SJCRH30 (cell line): ENCODE measurements at places on chromosomes 2 and 18.

- H3K27me3 ChIP-seq, result peaks cover 7% of the 10 kb centered on the region; the same call in 1 of the 2 replicates
- H3K27ac ChIP-seq, result no peak overlapping the region
- no peaks in the 10 kb centered on the region for H3K36me3 ChIP-seq
These were observed 758.4 kb upstream of the KLHL29 start for GRCh38 chr2:22626621-22627020.

- peaks cover 56% of the 10 kb centered on the region for H3K36me3 ChIP-seq
- no peak overlapping the region for H3K4me3 ChIP-seq
- no peaks in the 10 kb centered on the region for H3K4me1 ChIP-seq
- DNase-seq, result no peak
- H3K27ac ChIP-seq, result no peak overlapping the region
- H3K27me3 ChIP-seq, result no peaks in the 10 kb centered on the region
These were observed 20.8 kb upstream of the C2orf42 start for GRCh38 chr2:70211595-70211994.

- H3K36me3 ChIP-seq, result no peaks in the 10 kb centered on the region
- no peak overlapping the region for H3K27ac ChIP-seq
- no peak overlapping the region for H3K4me3 ChIP-seq
- no peaks in the 10 kb centered on the region for H3K4me1 ChIP-seq
- no peaks in the 10 kb centered on the region for H3K27me3 ChIP-seq
- no peak for DNase-seq
These were observed 88.5 kb upstream of the COL5A2 start for GRCh38 chr2:189267925-189268579.

GRCh38 chr2:26542194-26542455, 64.2 kb upstream of the OTOF start:
- no peak overlapping the region for H3K27ac ChIP-seq
- no peaks in the 10 kb centered on the region for H3K27me3 ChIP-seq
- no peak for DNase-seq

GRCh38 chr2:45069684-45070083, 60.4 kb upstream of the SIX2 start:
- DNase-seq, result no peak
- no peaks in the 10 kb centered on the region for H3K36me3 ChIP-seq
- no peaks in the 10 kb centered on the region for H3K27me3 ChIP-seq
- no peak overlapping the region for H3K4me3 ChIP-seq
- peaks cover 19% of the 10 kb centered on the region for H3K4me1 ChIP-seq
- H3K27ac ChIP-seq, result no peak overlapping the region

- H3K27me3 ChIP-seq, result no peaks in the 10 kb centered on the region
- no peak overlapping the region for H3K27ac ChIP-seq
- no peaks in the 10 kb centered on the region for H3K36me3 ChIP-seq
- H3K4me1 ChIP-seq, result no peaks in the 10 kb centered on the region
- DNase-seq, result no peak
- H3K4me3 ChIP-seq, result no peak overlapping the region
These were observed 985.0 kb downstream of the BCL11A start for GRCh38 chr2:59568461-59568860.

GRCh38 chr2:236047886-236048540, 120.2 kb downstream of the GBX2 start:
- H3K4me3 ChIP-seq, result no peak overlapping the region
- no peak overlapping the region for H3K27ac ChIP-seq
- H3K4me1 ChIP-seq, result no peaks in the 10 kb centered on the region
- DNase-seq, result no peak

GRCh38 chr18:59996370-59996966, 96.7 kb downstream of the PMAIP1 start:
- H3K4me1 ChIP-seq, result no peaks in the 10 kb centered on the region
- H3K4me3 ChIP-seq, result no peak overlapping the region
- no peak for DNase-seq

GRCh38 chr2:162175714-162176113, 23.7 kb upstream of the GCG start:
- H3K36me3 ChIP-seq, result no peaks in the 10 kb centered on the region
- DNase-seq, result no peak
- no peaks in the 10 kb centered on the region for H3K27me3 ChIP-seq
- H3K27ac ChIP-seq, result no peak overlapping the region
- H3K4me1 ChIP-seq, result no peaks in the 10 kb centered on the region

DNA sequence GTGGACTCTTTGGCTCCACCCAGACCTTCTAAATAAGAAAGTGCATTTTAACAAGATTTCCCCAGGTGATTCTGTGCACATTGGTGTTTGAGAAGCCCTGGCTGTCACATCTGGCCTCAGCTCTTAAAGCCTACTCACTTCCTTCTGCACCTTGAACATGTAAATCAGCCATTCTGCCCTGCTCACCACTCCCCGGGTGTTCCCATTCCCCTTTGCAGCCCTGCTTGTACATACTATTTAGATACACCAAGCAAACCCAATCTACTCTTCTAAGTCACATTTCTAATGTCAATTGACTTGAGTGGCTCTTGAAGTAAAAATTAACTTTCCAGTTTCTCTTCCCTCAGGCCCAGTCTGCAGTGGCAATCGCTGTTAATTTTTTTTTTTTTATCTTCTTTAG, 13.1 kb upstream of the SCN1A start:
- no peaks in the 10 kb centered on the region for H3K4me1 ChIP-seq
- no peak overlapping the region for H3K4me3 ChIP-seq
- no peaks in the 10 kb centered on the region for H3K27me3 ChIP-seq
- no peak for DNase-seq

- H3K27ac ChIP-seq, result no peak overlapping the region
- no peaks in the 10 kb centered on the region for H3K36me3 ChIP-seq
- H3K27me3 ChIP-seq, result 0 out of 2 replicates have a peak, but pooled peaks cover 4% of the 10 kb centered on the region
- DNase-seq, result no peak
- H3K4me1 ChIP-seq, result no peaks in the 10 kb centered on the region
- H3K4me3 ChIP-seq, result no peak overlapping the region
These were observed 71.8 kb downstream of the CMPK2 start for GRCh38 chr2:6793913-6794312.

DNA sequence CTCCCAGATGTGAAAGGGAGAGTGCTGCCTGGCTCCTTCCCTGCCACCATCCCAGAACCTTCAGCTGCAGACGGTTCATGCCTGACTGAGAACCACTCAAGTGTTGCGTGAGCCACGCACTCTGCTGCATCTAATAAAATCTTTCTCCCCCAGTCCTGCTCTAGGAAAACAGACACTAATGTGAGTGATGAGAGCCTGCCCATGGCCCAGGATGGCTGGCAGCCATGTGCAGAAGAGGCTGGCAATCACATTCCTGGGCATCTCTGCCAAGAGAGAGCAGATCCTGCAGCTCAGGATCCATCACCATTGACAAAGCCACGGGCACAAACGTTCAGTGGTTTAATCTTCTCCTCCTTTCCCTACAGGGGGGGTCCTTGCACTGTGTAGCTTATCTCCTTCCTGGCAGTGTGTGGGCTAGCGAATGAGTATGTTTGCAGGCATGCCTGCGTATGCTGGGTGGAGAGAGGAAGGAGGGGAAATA, 477.5 kb downstream of the SLC4A3 start:
- no peaks in the 10 kb centered on the region for H3K36me3 ChIP-seq
- peak; percentile 31 for DNase-seq
- H3K4me3 ChIP-seq, result no peak overlapping the region
- 0 out of 2 replicates have a peak, but pooled peaks cover 5% of the 10 kb centered on the region for H3K27me3 ChIP-seq

GRCh38 chr18:40013001-40013609, 1941.9 kb upstream of the PIK3C3 start:
- H3K27me3 ChIP-seq, result no peaks in the 10 kb centered on the region
- no peak overlapping the region for H3K4me3 ChIP-seq

GRCh38 chr2:215573496-215573895, 137.6 kb upstream of the FN1 start:
- H3K36me3 ChIP-seq, result no peaks in the 10 kb centered on the region
- no peak overlapping the region for H3K27ac ChIP-seq
- no peak for DNase-seq
- H3K4me3 ChIP-seq, result no peak overlapping the region
- peaks cover 9% of the 10 kb centered on the region for H3K4me1 ChIP-seq

DNA sequence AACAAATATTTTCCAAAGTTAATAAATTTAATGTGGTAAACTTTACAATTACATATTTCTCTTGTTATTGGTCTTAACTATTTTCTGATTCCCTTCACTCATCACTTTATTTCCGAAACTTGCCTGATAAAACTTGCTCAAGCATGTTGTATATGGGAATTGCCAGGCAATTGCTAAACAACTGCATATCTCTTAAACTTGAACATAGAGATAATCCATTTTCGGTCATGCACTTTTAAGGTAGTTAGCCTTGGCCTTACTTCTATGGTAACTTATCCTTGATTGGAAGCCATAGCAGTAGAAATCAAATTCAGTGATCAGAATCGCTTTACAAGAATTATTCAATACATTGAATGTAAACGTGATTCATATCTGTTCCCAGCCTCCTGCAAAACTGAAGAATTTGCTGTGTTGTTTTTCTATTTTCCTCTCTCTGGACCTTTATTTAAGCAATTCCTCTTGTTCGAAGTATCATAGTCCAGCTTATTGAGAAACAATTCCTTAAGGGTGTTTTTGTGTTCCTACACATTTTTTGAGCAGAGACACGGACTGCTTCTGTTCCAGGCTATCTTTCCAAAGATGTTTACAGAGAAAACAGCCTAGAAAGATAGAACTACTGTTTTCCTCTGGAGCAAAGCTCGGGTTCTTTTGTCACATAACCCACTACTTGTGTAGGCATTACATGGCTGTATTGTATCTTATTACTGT, 674.3 kb downstream of the IRS1 start:
- H3K27ac ChIP-seq, result no peak overlapping the region
- no peaks in the 10 kb centered on the region for H3K27me3 ChIP-seq
- H3K36me3 ChIP-seq, result no peaks in the 10 kb centered on the region
- H3K4me1 ChIP-seq, result no peaks in the 10 kb centered on the region

GRCh38 chr2:240991378-240992263, 6.8 kb upstream of the SNED1 start:
- H3K4me3 ChIP-seq, result peak overlapping the region; percentile 49
- no peaks in the 10 kb centered on the region for H3K27me3 ChIP-seq
- peaks cover 49% of the 10 kb centered on the region for H3K4me1 ChIP-seq
- DNase-seq, result peak; percentile 100

DNA sequence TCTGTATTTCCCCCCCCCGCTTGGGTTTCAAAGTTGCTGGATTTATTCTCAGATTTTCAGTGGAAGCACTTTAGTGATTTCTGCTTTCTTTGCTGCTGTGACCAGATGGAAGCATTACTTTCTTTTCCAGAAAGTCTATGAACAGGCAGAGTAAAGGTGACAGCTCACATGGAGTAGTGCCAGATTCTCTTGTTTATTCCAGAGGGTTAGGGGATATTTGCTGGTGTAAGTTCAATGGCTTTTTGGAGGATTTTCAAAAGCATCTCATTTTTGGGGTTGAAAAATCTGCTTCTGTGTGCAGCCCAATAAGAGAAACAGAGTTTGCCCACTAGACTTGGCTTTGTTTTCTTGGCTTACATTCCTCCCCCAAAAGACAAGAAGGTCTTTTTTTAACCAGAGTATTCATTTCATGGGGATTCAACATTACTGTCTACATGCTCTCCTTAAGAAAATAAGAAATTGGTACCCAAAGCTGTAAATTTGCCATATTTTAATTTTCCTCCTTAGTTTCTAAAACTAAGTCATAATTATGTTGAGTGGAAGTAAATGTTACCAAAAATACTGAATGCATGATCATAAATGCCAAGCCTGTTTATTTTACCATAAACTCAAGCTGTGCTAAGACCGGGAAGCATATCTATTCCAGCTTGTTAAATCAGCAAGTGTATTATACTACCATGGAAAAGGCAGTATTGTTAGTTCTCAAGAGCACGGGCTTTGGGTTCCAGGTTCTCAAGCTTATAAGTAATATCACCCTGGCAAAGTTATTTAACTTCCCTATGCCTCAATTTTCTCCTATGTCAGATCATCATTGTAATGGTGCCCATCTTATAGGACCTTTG, 557.2 kb downstream of the CPS1 start:
- no peaks in the 10 kb centered on the region for H3K36me3 ChIP-seq
- peaks cover 6% of the 10 kb centered on the region; the same call in 1 of the 2 replicates for H3K4me1 ChIP-seq
- DNase-seq, result no peak
- H3K4me3 ChIP-seq, result no peak overlapping the region
- no peak overlapping the region for H3K27ac ChIP-seq

DNA sequence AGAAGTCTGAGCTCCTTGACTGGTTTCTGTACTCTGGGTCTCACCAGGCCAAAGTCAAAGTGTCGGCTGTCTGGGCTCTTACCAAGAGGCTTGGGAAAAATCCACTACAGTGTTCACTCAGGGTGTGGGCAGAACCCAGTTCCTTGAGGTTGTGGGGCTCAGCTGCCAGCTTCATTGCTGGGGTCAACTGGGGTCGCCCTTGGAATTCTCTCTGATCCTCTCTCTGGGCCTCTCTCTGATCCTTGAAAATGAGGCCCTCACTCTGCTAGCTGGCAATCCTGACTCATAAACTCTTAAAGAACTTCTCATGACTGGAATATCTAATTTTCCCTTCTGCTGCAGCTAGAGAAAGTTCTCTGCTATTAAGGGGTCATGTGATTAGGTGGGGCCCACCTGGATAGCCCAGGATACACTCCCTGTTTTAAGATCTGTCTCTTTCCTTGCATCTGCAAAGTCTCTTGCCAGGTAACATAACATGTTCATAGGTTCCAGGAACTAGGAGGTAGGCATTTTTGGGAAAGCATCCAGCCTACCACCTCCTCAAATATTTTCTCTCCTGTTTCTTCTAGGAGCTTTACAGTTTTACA, 66.3 kb downstream of the SP110 start:
- no peak for DNase-seq
- no peaks in the 10 kb centered on the region for H3K4me1 ChIP-seq
- H3K36me3 ChIP-seq, result no peaks in the 10 kb centered on the region
- H3K4me3 ChIP-seq, result no peak overlapping the region
- H3K27ac ChIP-seq, result no peak overlapping the region

DNA sequence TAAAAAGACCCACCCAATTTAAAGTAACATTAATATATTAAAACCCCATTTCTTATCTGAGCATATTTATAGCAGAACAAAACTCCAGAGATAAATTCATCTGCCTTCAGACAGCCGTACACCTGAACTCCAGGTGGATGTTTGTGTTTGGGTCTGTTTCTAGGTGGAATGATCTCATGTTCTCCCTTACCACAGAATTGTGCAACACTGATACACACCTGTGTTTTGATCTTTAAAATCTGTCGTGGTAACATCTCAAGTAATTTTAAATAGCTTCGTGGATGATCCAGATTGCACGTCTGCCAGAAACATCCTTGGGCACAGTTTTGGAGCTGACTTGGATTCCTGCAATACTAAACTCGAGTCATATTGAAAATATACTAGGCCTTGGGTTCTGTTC, 207.5 kb upstream of the FOSL2 start:
- H3K4me1 ChIP-seq, result no peaks in the 10 kb centered on the region
- H3K36me3 ChIP-seq, result no peaks in the 10 kb centered on the region
- DNase-seq, result no peak
- H3K4me3 ChIP-seq, result no peak overlapping the region
- no peak overlapping the region for H3K27ac ChIP-seq

- H3K4me1 ChIP-seq, result peaks cover 7% of the 10 kb centered on the region; the same call in 1 of the 2 replicates
- DNase-seq, result no peak
- H3K4me3 ChIP-seq, result no peak overlapping the region
- H3K27me3 ChIP-seq, result no peaks in the 10 kb centered on the region
These were observed 42.1 kb upstream of the ITSN2 start for GRCh38 chr2:24402242-24403097.

GRCh38 chr2:173872714-173873113, 92.5 kb downstream of the SP3 start:
- H3K4me3 ChIP-seq, result no peak overlapping the region
- DNase-seq, result no peak
- H3K27ac ChIP-seq, result no peak overlapping the region
- H3K4me1 ChIP-seq, result peaks cover 4% of the 10 kb centered on the region
- H3K27me3 ChIP-seq, result no peaks in the 10 kb centered on the region
- H3K36me3 ChIP-seq, result no peaks in the 10 kb centered on the region
